Central memory CD8-positive, alpha-beta T cell (primary cell): ENCODE measurements at places on chromosomes 16 and 17.

- no peak for DNase-seq
Observed at GRCh38 chr16:397736-398332, 835 bp downstream of the NME4 start.

- no peak for DNase-seq
Observed at GRCh38 chr16:12062343-12063003, 85.9 kb downstream of the SNX29 start.

- no peak for DNase-seq
Observed at GRCh38 chr16:3317315-3317999, 12.2 kb downstream of the ZNF75A start.

GRCh38 chr17:17877529-17878358 lies 41.0 kb upstream of the SREBF1 start:
- no peak for DNase-seq

- DNase-seq, result no peak
Observed at GRCh38 chr17:82204831-82205719, 7.6 kb downstream of the CCDC57 start.

- DNase-seq, result no peak
Observed at GRCh38 chr16:21281698-21282389, 3.8 kb upstream of the CRYM start.

DNA sequence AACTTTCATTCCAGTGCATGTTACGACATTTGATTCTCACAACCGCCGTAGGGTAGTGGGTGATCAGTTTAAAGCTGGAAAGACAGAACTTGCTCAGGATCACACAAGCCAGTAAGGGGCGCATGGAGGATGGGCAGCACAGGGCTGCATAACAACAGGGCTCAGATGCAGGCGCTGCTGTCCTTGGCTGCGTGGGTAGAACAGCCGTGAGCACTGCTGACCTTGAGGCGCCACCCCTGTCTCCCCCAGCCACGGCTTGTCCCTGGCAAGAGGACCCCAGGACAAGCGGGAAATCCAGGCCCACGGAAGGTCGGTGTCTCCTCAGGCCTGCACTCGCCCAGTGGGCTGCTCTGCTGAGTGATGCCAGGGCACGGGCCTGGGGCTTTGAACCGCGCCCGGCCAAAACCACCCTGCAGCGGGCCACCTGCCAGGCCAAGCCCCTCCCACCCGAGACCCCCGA lies 84.7 kb downstream of the LMF1 start:
- no peak for DNase-seq

DNA sequence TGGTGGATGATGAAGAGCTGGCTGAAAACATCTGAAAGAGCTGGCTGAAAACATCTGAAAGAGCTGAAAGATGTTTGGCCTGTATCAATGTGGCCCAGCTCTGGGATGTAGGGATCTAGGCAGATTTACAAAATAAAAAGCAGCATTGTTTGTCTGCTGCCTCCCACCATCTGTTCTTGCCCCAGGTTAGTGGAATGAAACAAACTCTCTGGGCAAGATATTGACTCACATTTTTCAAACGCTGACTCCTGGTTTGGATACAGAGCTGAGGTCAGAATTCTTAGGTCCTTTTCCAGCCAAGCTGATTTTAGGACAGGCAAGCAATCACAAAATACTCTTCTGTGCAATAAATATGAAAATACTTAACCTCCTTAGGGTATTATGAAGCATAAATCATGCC lies 139.0 kb downstream of the STX8 start:
- no peak for DNase-seq

DNA sequence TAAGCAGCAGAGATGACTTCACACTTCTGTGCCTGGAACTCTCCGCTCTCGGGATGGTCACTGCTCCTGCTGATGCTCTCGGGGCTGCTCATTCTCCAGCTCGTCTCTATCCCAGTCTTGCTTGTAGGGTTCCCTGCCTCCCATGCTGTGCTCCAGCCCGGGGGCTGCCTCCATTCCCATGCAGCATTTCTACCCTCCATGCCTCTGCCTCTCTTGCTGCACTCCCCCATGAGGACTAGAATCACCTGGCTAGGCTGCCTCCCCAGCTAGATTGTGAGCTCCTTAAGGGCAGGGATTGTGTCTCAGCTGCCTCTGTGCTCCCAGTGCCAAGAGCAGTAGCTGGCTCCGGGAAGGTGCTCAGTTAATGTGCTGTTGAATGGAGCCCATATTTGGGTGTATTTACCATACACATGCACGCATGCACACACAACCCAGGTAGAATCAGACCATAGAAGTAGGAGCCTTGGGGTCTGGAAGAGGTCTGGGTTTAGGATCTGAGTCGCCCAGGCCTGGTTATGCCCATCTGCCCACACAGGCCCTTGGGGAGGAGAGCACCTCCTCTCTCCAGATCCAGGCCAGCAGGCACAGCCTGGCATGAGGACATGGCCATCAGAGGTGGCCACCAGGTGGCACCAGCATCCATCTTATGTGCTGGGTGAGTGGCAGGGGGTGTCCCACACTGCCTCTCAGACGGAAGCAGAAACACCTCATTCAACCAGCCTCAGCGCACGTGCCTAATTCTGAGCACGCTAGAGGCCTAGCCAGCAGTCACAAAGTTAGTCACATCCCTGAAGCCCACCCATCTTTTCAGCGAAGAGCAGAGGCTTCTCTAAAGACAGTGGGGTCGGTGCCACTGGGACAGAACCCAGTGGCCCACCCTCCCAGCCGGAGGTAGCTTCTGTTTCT lies 9.3 kb downstream of the GIT1 start:
- peak; percentile 89 for DNase-seq

DNA sequence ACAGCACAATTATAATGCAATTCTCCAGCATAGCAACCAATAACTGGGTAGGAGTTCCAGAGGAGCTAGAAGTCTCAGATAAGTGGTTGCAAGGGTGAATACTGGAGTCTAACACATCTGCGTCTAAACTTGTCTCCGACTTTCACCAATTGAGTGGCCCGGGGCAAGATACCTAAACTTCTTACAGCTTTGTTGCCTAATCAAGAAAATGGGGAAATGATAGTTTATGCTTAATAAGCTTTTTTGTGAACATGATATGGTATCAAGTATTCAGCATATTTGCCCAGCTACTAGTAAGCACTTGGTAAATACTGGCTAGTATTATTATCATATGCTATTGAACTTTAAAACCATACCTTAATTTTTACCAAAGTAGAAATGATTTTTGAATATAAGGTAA lies 183.5 kb downstream of the KCNJ2 start:
- no peak for DNase-seq

- DNase-seq, result no peak
Observed at GRCh38 chr16:49165025-49165424, 116.6 kb downstream of the CBLN1 start.

DNA sequence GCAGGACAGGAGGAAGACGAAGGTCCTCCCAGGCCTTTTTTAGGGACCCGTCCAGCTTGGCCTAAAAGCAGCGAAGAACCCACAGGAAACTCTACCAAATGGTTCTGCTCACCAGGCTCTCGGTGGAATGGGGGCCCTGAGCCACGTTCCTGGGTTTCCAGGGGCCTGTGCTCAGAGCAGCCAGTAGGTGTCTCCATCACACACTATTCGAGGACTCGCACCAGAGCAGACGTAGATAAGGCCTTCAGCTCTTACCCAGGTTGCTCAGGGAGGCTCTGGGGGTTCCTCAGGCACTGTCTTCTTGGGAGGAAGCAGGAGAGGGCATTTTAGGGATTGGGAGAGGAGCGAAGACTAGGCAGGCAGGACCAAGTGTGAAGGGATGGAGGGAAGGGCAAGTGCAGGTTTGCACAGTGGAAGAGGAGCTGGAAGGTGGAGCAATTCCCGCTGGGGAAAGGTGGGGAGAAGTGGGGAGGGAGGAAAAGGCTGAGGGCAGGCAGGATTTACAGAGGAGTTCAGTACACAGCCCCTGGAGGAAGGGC lies 157.1 kb downstream of the RGS9 start:
- peak; percentile 28 for DNase-seq

DNA sequence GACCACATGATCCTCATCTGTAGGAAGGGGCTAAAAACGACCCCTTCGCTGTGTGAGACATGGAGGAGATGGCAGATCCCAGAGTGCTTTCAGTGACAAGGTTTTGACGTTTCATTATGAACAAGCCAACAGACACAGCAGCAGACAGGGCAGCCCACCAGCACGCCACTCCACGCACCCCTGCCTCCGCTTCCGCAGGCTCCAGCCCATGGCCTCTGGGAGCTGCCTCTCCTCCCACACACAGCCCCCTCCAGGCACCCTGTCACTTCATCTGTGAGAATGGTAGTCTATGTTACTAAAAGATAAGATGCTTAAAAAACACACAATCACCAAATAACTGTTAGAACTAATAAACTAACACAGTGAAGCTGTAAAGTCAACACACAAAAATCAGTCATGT lies 12.3 kb upstream of the ADCY7 start:
- no peak for DNase-seq

- DNase-seq, result no peak
Observed at GRCh38 chr17:27247071-27247957, 46.6 kb upstream of the WSB1 start.

DNA sequence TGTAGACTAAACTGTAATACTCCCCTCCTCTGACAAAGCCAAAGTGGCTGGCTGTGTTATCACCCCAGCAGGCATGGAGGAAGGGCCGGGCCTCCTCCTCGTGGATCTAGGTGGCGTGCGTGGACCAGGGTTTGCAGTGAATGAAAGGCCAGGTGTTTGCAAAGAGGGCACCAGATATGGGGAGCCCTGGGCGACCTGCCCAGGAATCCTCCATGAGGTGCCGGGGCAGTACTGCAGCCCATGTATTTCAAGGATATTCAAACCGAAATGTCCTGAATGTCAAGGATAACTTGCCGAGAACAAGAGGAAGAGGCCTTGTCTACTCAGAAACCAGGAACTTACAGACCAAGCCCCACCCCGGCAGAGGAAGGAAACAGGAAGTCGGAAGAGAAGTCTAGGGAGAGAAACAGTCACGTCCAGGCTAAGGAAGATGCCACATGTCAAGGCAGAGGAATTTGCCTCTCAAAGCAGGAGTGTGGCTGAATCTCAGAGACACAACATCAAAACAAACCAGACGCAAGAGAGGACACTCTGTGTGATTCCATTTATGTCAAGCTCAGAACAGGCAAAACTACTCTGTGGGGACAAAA lies 13.7 kb upstream of the OSGIN1 start:
- no peak for DNase-seq

DNA sequence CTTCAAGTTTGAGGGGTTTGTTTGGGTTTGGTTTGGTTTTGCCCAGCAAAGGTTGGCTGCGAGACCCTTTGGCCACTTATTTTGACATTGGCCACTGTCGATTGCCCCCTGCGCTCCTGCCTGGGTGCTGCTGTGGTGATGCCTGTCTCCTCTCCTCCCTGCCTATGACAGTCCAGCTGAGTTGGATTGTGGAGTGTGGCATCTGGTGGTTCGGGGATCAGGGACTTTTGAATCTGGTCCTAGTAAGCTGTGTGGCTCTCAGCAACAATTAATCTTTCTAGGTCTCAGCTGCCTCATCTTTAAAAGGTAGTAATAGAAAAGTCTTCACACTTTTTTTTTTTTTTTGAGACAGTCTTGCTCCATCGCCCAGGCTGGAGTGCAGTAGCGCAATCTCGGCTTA lies 27.1 kb downstream of the CDK5RAP3 start:
- DNase-seq, result no peak

DNA sequence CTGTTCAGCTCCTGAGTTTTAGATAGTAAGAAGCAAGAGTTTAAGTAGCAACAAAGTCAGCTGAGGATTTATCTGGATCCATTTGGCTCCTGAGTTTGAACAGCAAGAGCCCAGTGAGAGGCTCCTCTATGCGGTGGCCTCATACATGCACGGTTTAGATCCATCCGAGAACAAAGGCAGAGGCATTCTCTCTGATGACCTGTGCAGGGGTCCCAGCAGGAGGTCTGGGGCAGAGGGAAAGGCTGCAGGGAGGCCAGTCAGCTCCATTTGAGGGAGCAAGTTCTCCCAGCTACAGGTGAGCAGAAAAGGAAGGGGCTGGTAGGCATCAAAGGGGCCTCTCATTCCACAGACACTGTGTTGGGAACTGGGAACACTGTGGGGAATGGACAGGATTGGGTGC lies 16.5 kb downstream of the PITPNM3 start:
- DNase-seq, result no peak

DNA sequence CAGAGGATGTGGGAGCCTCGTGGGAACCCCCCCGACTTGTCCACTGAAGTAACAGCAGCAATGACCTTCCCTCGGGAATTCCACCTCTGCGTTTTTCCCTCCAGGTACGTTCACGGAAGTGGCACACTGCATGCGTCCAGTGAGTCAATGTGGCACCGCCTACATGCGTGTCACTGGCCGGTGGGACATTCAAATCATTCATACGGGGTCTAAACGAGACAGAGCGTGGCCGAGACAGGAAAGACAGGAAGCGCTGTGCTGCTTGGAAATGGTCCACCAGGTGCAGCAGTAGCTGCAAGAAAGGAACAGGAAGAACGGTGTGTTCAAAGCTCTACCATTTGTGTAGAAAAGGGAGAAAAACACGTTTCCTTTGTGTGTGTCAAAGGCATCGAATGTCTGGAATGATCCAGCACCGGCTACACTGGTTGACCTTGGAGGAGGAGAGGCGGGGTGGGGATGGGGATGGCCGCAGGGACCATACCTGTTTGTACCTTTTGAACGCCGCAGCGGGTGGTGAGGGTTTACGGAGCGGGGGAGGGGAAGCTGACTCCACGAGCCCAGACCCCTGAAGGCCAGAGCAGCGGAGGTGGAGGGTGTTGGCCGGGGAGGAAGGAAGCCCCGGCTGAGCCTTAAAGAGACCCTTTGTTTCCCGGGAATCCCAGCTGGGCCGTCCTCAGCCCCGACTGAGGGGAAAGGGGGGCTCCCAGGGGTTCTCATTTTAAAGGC lies 1.7 kb upstream of the PGAP6 start:
- no peak for DNase-seq

- DNase-seq, result no peak
Observed at GRCh38 chr16:1347286-1347855, 4.3 kb downstream of the TSR3 start.

DNA sequence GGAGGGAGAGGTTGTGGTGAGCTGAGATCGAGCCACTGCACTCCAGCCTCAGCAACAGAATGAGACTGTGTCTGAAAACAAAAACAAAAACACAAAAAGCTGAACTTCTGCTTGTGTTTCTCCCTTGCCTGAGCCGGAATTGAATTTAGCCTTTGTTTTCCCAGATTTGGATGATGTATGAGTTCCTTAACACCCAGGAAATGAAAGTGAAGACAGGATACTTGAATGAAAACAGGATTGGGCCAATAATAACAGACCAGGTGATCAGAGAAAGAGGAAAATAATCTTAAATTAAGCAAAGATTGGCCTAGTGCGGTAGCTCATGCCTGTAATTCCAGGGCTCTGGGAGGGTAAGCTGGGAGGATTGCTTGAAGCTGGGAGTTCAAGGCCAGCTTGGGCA lies 1.6 kb upstream of the NUPR1 start:
- DNase-seq, result no peak

GRCh38 chr16:19555186-19555937 lies at the start of gene VPS35L:
VPS35L (plus strand) TSS chr16:19555703; CDS start chr16:19555730, 27 bp downstream.
- DNase-seq, result peak; percentile 94

DNA sequence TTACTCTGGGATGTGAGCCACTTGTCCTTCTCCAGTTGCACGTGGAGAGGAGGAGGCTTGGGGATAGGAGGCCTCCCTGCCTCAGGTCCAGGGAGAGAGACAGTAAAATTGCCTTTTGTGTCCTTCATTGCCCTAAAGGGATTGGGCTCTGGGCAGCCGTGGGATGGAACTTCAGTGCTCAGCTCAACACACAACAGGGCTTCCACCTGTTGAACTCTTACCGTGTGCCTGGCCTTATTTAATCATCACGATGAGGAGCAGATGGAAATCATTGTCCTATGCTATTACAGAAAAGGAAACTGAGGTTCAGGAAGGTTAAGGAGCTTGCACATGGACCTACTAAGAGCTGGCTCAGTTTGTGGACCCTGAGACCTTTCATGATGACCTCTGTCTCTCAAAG lies 92.4 kb upstream of the CDC42EP4 start:
- DNase-seq, result no peak
